ENCODE measurements at places on chromosomes 1 and 21. TPM values are rescaled to one million over a fixed set of nuclear protein-coding genes. Genes with fewer than 3 reads are reported as not detected.

DNA sequence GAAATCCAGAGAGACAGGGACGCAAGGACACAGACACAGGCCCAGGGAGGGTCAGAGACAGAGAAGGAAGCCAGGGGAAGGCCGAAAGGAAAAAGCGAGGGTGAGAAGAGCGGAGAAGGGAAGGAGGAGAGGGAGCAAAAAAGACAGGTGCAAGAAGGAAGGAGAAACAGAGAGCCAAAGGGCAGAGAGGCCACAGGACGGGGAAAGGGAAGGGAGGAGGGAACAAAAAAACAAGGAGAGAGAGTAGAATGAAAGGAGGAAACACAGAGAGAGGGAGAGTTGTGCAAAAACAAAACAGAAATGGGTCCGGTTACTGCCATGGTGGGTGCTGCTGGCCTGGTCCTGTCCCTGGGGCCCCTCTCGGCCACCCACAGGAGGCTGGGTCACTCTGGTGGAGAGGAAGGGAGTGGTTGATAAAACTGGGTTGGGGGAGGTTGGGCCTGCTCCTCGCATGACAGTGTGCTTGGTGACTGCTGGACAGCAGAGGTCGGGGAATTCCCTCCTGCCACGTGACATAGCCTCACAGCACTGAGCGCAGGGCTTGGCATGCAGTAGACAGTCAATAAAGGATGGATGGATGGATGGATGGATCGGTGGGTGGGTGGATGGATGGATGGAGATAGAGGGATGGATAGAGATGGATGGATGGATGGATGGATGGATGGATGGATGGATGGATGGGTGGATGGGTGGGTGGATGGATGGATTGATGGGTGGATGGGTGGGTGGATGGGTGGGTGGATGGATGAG lies 64.8 kb downstream of the RAP1GAP start:
- DNase-seq, result no peak

DNA sequence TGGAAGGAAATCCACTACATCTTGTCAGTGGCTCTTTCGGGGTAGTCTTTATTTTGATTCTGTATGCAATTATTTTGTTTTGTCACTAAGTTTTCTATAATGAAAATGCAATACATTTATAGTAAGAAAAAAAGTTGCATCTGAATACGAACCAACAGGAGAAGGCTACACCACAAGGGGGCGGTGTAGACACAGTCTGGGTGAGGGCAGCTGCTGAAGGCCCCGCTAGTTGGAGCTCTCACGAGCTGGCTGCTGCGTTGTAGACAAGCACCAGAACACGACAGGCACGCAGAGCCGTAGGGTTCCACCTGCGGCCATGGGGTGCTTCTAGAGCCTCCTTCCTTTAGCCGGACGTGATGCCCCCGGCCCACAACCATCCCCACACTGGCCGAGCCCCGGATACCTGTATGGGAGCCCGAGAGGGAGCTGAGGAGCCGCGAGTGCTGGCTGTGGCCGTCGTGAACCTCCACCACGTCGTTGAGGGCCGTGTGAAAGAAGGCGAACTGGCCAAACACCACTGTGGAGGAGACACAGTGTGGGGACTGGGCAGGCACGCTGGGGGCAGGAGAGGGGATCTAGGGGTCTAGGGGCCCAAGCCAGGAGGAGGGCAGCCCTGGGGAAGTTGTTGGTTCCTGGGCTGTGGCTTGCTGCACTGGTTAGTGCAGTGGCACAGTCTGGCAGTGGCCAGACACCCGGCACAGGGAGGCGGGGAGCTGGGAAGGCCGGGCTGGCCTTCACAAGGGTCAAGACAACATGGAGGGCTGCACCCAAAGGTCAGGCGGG lies 160.8 kb downstream of the ZSCAN20 start:
- peak; percentile 93 for DNase-seq

GRCh38 chr1:236759252-236759859 lies 35.7 kb upstream of the MTR start:
- no peak for DNase-seq

DNA sequence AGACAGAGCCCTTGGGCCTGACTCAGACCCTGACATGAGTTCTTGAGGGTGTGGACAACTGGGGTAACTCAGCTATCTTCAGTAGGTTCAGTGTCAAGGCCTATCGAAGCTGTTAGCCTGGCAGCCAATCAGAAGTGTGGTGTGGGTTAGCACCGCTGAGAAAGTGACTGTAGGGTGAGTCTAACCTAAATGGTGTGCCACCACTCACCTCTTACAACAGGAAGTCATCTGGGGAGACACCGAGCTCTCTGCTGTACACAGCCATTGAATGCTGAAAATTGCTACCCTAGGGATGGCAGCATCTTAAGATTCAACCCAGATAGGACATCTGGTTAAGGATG lies 44.6 kb downstream of the RASSF5 start:
- no peak for DNase-seq

Gene TRNP1
- polyA plus RNA-seq, result 18.4 TPM

All from heart left ventricle (tissue), 16 donors.